ENCODE measurements at places on chromosomes 12 and 14.

- no peak for DNase-seq
Measured at GRCh38 chr14:103427485-103428443, 42.5 kb downstream of the MARK3 start.

DNA sequence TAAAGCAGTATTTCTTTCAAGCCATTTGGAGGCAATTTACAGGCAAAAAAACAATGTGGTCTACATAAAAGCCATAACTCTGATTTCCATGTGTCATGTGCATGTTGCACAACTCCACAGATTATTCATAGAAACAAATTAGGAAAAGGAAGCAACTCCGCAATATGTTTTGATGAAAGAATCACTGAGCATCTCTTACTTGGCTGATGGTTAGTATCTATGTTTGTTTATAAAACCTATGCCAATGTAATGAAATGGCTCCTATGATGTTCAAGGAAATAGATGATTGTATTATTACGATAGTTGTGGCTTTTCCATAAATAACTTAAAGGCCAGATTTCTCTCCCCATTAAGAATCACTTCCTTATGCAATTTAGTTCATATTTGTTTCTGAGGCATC lies 373.7 kb downstream of the CCDC91 start:
- DNase-seq, result no peak

GRCh38 chr14:75978249-75978731 lies 3.5 kb downstream of the TGFB3 start:
- no peak for DNase-seq

DNA sequence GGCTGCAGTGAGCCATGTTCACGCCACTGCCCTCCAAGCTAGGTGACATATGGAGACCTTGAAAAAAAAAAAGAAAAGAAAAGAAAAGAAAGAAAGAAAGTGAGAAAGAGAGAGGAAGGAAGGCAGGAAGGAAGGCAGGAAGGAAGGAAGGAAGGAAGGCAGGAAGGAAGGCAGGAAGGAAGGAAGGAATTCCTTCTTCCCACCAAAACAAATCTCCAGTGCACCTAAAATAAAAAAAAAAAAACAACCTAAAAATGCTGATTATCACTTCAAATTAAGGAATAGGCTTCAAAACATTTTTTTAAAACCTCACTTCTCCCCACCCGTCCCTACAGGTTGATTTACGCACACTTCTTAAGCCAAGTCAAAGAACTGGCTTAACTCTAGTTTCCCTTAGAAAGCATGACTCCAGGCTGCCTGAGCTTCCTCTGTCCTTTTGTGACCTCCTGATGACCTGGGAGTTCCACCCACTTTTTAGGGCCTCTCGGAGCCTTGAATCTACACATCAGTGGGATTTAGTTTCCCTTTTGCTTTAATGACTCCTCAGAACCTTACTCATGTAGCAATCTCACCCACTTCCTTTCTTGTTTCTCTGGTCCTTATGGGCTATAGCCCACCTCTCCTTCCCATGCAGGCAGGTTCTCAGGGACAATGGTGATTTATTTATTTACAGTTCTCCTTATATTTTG lies 18.6 kb downstream of the DUSP6 start:
- DNase-seq, result no peak

- no peak for DNase-seq
Measured at GRCh38 chr12:6367969-6368892, 7.1 kb downstream of the SCNN1A start.

- no peak for DNase-seq
Measured at GRCh38 chr14:103541709-103542604, 13.0 kb downstream of the TRMT61A start.

DNA sequence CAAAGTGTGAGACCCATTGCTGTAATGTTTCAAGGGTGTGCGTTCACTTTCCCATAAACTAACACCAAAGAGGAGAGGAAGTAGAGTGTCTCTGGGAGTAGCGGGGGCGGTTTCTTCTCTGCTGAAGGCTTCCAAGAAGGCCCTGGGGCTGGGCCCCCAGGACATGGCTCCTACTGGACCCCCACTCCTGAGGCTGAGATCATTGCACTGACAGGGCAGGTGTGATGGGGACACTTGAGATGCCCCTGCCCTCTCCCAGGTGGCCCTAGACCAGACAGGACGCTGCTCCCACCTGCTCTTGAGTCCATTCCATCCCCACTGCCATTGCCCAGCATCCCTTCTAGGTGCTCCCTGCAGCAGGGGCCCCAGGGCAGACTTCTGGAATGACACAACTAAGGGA lies 20.1 kb downstream of the TMEM63C start:
- DNase-seq, result no peak

DNA sequence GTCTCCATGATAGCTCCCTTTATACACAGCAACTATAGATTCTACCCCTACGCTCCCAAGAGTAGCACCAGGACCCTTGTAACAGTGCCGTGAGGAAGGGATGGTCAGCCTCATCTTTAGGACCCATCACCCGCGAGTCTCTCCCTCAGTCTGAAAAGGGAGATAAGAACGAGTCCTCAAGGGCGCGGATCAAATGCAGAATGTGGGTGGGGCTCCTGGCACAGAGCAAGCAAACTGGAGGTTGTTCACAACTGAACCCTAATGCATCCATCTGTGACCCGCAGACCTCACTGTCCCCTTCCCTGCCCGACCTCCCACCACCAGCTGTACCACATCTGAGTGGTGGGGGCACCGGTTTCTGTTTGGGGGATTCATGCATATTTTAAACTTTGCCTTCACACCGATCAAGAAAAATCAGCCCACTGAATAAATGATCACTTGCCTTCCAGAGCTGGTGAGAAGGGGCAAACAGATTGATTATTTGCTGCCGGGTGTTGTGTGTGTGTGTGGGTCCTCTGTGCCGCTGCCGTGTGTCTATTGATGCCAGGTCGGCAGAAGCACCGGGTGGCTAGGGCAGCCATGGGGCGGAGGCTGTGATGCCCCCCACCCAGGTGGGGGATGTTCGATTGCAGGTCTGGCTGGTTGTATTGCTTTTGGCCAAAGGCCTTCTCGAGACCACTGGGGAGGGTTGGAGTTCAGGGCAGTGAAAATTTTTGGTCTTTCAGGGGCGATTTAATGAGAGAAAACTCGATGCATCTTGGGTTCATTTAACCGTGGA lies 35.7 kb upstream of the BEGAIN start:
- DNase-seq, result no peak

- DNase-seq, result no peak
Measured at GRCh38 chr12:58882826-58883225, 37.5 kb downstream of the LRIG3 start.

DNA sequence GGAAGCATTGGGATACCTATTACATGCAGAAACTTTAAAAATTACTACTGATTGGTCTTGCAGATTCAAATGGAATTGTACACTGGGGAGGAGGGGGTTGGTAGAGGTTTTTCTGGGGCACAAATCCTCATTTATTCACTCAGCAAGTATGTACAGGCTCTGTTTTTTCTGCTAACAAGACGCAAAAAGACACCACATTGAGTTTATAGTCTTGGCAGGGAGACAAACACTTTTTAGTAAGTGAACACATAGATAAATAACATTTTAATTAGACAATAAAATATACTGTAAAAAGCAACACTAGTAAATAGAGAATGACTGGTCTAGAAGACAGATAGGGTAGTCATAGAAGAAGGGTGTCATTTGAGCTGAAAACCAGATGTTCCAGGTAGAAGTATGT lies 23.8 kb downstream of the GLIPR1L2 start:
- DNase-seq, result no peak

- no peak for DNase-seq
Measured at GRCh38 chr14:87813686-87814085, 179.3 kb downstream of the GALC start.

DNA sequence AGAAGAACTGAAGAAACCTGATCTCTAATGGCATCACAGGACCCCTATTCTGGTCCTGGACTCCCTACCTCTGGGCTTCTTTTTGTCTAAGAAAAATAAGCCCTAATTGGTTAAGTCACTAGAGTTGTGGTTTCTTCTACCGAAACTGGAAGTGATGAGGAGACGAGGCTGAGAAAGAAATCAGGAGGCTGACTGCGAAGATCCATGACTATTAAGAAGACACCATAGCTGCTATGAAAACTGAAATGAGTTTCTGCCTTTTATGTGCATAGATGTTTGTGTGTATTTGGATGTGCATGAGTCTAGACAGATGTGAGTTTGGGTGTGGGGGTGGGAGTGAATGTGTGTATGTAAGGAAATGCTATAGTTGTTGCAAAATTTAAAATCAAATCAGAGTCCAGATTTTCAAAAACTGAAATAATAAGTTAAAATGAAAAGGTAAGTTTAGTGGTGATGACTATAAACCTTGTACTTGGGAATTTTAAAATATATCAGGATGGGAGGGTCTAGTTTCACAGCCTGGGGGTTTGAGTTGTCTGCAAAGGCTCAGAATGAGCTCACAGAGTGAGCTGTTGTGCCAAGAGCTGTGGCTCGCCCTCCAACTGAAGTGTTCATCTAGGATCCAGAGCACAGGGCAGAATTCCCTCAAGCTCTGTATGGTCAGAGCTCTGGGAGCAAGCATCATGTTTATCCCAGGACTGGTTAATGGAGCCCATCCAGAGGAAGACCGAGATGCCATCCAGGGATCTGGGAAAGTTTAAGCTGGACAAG lies 94.9 kb downstream of the VCPKMT start:
- DNase-seq, result peak; percentile 42

- no peak for DNase-seq
Measured at GRCh38 chr14:49033131-49033530, 553.0 kb downstream of the RPS29 start.

- DNase-seq, result no peak
Measured at GRCh38 chr12:98592825-98593322, 612 bp upstream of the SLC25A3 start.

DNA sequence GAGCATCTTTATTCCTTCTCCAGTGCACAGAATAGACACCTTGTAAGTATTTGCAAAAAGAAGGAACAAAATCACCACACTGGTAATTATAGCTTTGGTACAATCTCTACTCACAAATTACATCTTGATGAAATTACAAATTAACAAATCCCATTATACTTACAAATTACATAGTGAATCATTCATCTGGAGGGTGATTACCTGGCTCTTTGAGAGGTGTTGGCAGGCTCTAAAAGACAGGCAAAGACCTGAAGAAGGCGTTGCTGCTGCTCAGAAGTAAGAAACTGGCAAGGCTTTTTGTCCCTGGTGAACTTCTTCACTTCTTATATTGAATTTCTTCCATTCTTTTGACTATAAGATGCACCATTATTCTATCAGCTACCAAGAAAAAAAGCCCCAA lies 21.7 kb upstream of the LMNTD1 start:
- DNase-seq, result no peak

DNA sequence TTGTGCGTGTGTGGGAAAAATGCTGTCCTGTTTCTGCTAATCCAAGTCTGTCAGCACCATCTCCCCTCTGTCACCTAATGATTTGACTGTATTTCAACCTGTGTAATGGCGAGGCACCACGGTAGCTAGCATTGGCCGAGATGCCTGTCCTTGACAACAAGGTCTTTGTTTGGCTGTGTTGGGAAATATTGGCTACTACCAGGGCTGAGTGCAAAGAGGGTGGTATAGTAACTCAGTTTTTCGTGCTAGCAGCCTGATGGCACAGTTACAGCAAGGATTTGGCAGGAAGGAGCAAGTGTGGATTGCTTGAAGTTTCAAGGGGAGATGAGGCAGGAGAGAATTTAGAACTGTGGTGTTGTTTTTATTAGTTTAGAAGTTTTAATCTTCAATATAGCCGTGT lies 440.3 kb upstream of the RGS6 start:
- no peak for DNase-seq

GRCh38 chr14:80388980-80389711 lies 177.8 kb upstream of the DIO2 start:
- DNase-seq, result no peak

- no peak for DNase-seq
Measured at GRCh38 chr14:74981462-74981782, 21.3 kb upstream of the EIF2B2 start.

GRCh38 chr12:44839785-44840184 lies 36.3 kb downstream of the NELL2 start:
- DNase-seq, result no peak

Measured in GM20000 (cell line).